ENCODE measurements at places on chromosomes 11 and 22.

GRCh38 chr11:32030875-32031503, 59.9 kb upstream of the RCN1 start:
- no peak for DNase-seq

DNA sequence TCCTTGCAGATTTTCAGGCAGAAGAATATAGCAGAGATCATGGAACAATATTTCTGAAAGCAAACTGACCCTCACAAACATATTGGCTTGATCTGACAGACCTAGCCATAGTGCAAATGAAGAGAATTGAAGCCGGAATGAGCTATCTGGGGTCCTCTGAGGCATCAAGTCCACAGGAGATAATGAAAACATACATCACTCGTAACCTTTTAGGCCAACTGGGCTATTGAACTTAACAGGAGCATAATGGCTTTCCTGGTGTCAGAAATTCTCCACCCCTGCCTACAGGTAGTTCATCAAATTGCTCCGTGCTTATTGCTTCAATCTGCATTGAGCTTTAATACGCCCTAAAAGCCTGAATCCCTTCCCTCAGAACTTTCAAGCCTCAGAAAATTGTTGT, 1414.6 kb upstream of the TENM4 start:
- no peak for DNase-seq

- DNase-seq, result no peak
Measured at GRCh38 chr11:38711110-38711509, 2113.1 kb upstream of the RAG2 start.

DNA sequence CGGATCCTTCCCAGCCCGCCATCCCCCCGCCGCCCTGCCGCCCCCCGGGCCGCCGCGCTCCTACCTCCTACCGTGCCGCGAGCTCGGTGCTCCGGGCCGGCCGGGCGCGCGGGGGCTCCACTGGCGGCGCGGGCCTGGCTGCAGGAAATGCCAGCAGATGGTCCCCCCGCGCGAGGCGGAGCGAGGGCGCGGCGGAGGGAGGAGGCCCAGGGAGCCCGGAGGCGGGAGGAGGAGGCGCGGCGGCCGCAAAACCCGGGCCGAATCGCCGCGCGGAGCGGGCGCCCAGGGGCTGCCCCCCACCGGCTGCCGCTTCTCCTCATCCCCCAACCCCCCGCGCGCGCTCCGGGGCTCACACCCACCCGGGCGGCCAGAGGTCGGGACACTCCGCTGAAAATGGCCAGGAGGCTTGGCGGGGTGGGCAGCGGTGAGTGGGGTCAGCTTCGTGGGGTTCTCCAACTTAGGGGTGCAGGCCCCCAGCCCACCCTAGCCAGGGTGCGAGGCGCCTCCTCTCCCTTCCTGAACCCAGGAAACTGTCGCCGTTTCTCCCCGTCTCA, at the start of gene OSBPL5:
OSBPL5 (minus strand) TSS at position 159 of the 554 bp plus-strand sequence. CDS start 36,162 bp downstream, outside the sequence.
- DNase-seq, result no peak

GRCh38 chr11:17786824-17787525, 52.4 kb downstream of the KCNC1 start:
- DNase-seq, result no peak

- DNase-seq, result no peak
Measured at GRCh38 chr22:18110194-18110953, at the start of gene TUBA8. TUBA8 (plus strand) TSS chr22:18110809; CDS start chr22:18110866, 57 bp downstream.

- DNase-seq, result no peak
Measured at GRCh38 chr11:60195923-60196368, 13.1 kb upstream of the MS4A6A start.

- DNase-seq, result no peak
Measured at GRCh38 chr11:59283311-59283710, 70.6 kb upstream of the MPEG1 start.

- no peak for DNase-seq
Measured at GRCh38 chr11:112477152-112477551, 216.5 kb upstream of the PLET1 start.

DNA sequence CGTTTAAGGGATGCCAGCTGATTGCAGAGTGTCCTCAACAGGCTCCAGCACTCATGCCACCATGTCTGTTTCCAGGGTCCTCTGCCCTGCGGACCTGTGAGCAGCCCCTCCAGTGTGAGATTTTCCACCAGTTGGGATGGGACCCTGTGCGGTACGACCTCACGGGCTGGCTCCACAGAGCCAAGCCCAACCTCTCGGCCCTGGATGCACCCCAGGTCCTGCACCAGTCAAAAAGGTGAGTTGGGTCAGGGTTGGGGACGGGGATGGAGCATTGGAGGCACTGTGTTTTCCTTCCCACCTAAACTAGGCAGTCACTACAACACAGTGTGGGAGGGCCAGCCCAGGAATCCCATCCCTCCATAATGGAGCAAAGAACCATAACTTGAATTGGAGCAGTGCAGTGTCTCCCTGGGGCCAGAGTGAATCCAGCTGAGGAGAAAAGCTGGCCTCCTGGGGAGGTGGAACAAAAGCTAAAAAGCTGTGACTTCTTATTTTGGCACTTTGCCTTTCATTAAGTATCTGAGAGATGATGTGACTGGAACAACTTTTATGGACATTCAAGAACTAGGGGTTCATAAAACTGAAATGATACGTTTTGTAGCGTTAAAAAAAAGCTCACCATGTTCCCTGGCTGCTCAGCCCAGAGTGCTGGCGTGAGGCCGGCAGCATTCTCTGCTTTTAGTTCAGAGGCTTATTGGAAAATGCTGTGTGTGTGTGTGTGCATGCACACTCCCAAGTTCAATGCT, 101.8 kb downstream of the MYO18B start:
- DNase-seq, result no peak

DNA sequence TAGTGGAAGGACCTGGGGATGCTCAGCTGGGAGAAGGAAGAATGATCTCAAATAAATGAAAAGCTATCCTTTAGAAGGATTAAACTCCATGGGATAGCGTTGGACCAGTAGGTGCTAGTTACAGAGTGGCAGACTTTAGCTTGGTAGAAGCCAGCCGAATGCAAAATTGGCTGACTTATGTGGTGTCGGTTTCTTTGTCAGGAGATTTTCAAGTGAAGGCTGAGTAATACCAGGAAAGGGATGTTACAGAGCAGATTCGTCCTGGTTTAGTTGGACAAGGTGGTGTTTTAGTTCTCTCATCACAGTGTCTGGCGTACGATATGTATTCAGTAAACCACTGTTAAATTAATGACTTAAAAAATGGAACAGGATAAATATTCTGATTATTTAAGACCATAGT, 26.0 kb downstream of the FDX1 start:
- no peak for DNase-seq

DNA sequence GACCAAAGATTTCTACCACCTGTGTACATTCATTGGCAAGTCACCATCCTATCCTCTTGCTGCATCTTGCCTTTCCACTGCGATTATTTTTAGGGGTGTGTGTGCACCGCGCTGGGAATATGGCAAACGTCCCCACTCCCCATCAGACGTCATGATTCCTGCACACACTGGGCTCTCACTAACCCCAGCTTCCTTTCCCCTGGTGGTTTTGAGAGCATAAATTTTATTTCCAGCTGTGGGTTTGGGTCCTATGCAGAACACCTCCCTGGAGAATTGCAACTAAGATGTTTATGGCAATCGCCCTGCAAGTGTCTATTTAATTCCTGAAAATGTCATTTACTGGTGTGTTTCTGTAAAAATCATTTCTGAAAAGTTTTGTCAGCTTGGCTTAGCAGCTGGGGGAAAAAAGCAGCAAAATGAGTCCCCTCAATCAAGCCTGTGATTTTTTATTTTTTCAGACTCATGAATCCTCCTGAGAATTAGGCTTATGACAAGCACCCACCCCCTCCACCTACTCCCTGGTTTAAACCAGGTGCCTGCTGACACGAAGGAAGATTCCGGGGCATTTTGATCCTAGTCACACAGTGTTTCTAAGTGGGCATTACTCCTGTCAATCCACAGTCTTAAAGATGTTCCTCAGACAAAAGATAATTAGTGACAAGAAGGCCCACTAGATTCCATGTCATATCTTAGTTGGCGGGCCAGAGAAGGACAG, 23.8 kb downstream of the UPB1 start:
- DNase-seq, result no peak

GRCh38 chr11:27387362-27387761, 24.3 kb upstream of the CCDC34 start:
- no peak for DNase-seq

DNA sequence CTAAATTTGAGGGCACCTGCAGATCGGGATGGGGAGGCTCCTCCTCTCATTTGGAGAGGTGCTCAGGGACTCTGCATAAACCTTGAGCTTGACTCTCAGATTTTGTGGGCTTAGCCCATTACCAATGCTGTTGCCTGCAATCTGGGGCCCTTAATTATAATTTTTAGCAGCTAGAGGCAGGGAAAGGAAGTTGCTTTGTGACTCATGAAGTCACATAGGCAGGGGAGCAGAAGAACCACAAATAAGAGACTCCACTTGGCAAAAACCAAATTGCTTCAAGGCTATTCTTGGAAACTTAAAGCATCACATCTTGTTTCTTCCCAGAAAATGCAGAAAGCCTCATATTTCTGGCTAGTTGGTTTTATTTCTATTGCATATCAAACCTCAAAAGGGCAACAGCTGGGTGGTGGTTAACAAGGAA, 46.9 kb downstream of the MICAL2 start:
- DNase-seq, result no peak

GRCh38 chr11:7512525-7513233, 1.1 kb upstream of the PPFIBP2 start:
- DNase-seq, result no peak

DNA sequence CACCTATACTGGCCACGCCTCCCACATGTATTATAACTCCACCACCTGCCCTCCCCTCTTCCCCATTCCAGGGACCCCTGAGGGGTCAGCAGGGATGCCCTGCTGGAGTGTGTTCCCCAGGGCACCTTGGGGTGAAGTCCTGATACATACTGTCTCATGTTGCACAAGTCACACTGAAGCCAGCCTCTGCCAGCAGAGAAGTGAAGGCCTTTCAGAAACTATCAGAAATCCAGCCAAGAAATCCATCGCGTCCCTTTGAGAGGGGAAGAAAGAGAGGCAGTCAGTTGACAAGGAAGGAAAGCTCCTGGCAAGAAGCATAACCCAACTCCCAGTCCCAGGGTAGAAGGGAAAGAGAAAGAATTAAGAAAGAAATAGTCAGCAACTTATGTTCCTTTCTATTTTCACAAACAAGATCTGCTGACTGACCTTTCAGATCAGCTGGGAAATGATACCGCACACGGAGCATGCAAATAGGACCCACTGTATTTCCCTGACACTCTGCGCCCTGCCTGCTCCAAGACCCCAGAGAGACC, 45.2 kb downstream of the SC5D start:
- no peak for DNase-seq

GRCh38 chr11:132714859-132715440, 817.4 kb downstream of the OPCML start:
- DNase-seq, result no peak

DNA sequence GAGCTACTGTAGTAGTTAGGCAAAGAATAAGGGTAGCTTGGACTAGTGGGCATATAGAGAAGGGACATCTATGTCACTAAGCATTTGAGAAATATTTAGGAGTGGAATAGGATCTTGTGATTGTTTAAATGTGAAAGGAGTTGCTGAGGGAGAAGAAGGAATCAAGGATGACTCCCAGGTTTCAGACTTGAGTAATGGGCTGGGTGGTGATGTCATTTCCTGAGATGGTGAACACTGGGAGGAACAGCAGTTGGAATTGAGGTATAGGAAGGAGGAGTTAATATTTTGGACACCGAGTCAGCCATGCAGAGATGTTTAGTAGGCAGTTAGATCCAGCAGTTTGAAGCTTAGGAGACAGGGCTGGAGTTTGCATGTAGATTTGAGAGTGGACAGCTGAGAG, 40.1 kb downstream of the REXO2 start:
- no peak for DNase-seq

GRCh38 chr11:102467080-102467708, 14.6 kb upstream of the TMEM123 start:
- no peak for DNase-seq

DNA sequence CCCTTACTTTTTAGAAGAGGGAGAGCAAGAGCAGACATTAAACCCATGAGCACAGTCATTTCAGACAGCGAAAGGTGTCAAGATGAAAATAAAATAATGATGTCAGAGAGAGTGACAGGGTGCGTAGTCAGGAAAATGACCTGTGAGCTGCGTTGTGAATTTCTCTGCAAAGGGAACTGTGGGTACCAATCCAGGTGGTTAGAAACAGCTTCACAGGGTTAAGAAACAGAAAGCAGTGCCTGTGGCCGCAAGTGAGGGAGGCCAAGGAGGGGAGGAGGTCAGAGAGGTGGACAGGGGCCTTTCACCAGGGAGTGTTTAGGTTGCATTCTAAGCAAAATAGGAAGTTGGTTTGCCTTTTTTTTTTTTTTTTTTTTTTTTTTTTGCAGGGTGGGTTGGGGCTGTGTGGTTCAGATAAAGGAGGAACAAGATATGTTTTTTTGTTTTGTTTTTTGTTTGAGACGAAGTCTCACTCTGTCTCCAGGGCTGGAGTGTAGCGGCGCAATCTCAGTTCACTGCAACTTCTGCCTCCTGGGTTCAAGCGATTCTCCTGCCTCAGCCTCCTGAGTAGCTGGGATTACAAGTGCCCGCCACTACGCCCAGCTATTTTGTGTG, 7.9 kb downstream of the TIGD3 start:
- DNase-seq, result no peak

- no peak for DNase-seq
Measured at GRCh38 chr11:77710358-77710757, 72.8 kb upstream of the CLNS1A start.

DNA sequence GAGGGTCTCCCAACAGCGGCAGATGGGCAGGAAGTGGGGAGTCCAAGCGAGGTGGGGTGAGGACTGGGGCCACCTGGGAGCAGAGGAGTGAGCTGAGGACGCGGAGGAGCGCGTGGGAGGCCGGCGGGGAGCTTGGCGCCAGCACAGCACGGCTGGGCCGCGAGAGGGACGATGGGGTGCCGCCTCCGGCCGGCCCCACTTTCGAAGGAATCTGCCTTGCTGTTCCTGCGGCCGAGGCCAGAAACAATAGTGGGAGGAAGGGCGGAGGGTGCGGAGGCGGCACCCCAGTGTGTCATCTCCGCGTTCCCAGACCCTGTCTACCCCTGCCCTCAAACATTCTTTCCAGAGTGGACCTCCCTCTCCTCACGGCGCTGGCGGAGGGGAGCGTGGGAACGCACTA, 5.5 kb downstream of the INS start:
- DNase-seq, result no peak

DNA sequence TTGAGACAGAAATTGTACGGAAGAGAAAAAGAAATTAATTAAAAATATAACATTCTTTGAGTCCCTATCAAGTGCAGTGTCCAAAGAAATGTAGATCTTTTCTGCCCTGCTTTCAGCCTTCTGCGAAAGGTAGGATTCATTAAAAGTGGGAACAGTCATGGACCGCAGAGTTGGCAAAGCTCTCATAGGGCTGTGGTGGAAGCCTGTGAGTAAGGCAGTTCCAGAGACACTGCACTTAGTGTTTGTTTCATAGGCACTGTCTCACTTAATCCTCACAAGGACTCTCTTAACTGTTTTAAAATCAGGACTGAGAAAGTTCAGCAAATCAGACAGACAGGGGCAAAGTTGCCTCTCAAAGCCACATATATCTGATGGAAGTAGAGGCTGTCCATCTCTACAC, 5.5 kb downstream of the MRGPRX2 start:
- no peak for DNase-seq

DNA sequence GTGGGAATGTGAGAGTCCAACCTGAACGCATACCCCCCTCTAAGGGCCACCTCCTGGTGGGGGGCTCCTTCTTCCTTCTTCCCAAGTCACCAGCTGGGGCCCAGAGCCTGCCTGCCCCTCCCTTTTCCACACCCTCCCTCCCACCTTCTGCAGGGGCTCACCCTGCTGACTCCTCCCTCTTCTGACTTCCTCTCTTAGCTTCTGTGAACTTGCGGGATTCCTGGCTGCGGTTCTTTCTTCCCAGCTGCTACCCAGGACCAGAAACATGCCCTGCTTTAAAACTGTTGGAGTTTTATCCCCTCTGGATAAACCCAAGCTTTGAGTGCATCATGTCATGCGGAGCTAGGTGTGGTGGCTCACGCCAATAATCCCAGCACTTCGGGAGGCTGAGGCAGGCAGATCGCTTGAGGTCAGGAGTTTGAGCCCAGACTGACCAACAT, 10.2 kb downstream of the LRRC74B start:
- DNase-seq, result no peak
